ENCODE measurements at places on chromosomes 3 and 15.
A peak's percentile ranks its signal among the peaks of the same experiment; 100 is the strongest.

DNA sequence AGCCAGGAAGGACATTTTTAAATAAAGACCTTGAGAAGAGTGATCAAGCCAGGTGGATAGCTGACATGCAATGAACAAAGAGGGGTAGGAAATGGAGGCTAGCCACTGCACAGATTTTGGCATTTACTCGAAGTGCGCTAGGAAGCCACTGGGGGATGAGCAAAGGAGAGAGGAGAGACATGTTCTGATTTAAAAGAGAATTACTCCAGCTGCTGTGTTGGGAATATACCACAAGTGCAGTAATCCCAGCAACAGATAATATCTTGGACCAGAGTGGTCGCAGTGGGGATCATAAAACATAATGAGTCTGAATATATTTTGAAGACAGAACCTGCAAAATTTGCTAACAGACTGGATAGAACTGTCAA lies 19.9 kb downstream of the KPNA4 start:
- DNase-seq = no peak

- DNase-seq = no peak
These were observed 207.0 kb upstream of the NSMCE3 start for GRCh38 chr15:29476503-29477080.

- no peak for DNase-seq
These were observed 222.7 kb downstream of the EFHB start for GRCh38 chr3:19711160-19711782.

DNA sequence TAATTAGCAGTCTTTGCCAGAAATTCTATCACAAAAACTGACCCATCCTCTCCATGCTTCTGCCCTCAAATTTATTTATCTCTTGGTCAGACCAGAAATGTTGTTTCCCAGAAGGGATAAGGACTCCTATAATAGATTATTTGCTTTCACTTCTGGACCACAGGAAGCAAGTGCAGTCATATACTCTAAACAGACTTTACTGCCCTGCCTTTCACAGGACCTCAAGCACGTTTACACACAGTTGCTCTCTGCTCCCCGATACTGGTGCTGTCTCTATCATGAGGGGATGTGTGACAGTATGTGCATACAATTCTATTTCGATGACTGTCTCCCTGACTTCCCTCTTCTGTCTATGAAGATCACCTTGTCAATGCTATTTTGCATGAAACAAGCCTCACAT lies 205.5 kb upstream of the TGFBR2 start:
- peak; percentile 28 for DNase-seq

GRCh38 chr3:50130436-50130835 lies 24.7 kb upstream of the SEMA3F start:
- no peak for DNase-seq

DNA sequence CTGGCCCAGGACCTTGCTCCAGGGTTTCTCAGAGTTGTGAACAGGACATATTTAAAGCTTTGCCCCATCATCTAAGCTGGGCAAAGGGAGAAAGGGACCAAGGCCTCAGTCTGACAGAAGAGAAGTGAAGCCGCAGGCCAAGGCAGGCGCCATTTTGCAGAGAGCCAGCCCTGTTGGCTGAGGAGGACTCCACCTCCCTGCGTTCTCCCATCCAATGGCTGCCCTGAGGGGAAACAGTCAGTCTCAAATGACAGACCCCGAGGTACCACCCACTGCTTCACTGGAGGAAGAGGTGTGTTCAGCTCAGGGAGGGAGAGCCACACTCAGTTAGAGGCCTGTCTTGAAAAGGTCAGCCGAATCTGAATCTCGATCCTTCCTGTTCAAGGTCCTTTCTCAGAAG lies 86.1 kb downstream of the ADAMTS17 start:
- no peak for DNase-seq

- DNase-seq = no peak
These were observed 25.5 kb upstream of the APOD start for GRCh38 chr3:195609229-195609628.

DNA sequence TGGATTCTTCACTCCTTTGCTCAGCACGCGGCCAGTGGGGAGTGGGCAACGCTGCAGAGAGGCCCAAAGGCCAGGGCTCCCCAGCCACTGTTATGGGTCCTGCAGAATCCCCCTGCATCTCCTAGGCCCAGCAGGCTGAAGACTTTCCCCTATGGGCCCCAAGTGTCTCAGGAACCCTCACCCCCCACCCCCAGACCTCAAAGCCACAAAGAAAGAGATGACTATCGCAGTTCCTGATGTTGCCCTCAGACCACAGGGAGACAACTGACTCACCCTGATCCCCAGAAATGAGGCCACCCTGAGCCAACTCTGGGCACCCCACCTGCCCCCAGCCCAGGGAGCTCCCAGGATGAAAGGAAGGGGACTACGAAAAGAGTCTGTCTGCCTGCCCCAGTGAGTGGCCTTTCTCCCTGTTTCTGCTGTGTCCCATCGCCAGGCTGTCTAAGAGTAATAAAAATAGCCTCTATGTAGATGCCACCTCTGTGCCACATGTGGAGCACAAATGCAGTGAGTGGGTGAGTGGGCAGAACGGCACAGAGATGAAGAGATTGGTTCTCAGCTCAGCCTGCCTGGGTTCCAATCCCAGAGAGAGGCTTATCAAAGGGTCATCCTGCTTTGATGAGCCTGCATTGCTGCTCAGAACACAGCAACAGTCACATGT lies 283.0 kb downstream of the UACA start:
- DNase-seq = no peak

GRCh38 chr15:50979041-50979440 lies 70.6 kb downstream of the AP4E1 start:
- DNase-seq = peak; percentile 69

- peak; percentile 23 for DNase-seq
These were observed 92.7 kb downstream of the PEAK1 start for GRCh38 chr15:77327168-77327567.

GRCh38 chr15:60721257-60721626 lies 242.3 kb upstream of the ICE2 start:
- no peak for DNase-seq

DNA sequence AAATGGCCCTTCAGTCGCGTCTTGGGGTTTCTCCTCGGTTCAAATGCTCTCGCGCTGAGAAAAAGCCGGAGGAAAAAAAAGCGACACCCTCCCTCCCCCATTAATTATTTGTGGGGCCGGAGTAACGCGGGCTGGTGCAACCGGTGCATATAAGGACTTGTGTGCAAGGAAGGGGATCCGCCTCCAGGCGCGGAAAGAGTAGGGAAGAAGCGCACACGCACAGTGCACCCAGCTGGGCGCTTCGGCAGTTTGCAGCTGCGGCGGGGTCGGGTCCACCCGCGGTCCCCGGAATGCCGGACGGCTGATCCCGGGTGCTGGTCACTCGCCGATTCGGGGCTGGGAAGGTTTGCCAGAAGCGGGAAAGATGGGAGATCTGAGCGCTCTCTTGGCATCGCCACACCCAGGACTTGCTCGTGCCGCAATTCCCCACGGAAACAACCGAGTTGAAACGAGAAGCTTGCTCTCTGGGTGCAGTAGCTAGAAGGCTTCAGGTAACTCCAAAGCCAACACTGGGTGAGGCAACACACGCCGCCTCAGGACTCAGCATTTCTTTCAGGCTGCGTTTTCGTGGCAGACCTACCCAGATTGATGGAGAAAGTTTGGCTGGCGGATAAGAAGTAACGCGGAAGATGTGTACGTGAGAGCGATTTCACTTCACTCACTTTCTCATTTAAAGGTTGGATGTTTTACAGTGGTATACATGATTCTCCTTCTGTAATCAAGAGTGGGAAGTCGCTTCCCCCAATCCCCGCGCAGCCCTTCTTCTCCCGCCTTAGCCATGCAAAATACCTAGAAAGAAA lies 720 bp upstream of the TNIK start:
- peak; percentile 81 for DNase-seq

DNA sequence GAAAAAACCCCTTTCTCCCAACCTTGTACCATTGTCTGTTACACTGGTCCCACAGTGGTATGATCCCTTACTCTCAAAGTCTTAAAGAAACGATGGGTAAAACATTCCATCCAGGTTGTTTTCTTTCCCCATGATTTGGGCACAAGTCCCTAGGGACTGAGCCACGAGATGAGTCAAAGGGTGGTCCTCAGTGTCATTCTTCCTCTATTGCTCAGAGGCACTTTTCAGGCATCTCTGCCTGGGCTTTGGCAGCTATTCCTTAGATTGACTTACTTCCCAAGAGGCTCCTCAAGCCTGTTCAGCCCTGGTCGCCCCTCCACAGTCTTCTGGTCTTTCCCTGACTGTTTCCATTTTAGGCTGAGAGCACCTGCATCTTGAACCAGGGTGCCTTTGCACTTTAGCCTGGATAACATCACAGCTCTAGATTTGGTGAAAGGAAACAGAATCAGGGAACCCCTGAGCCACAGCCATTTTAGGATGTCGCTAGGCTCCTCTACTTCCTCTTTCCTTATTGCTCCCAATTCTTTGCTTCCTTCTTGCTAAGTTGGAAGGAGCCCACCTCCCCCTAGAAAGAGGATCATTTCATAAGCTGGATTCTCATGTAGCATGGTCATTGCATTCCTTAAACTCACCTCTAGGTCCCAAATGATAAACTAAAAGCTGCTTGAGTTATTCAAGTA lies 131.0 kb upstream of the TPRG1 start:
- peak; percentile 3 for DNase-seq

- DNase-seq = no peak
These were observed 26.0 kb upstream of the SEC62 start for GRCh38 chr3:169940470-169941181.

GRCh38 chr3:69161587-69162307 lies 39.4 kb upstream of the LMOD3 start:
- DNase-seq = peak; percentile 63

DNA sequence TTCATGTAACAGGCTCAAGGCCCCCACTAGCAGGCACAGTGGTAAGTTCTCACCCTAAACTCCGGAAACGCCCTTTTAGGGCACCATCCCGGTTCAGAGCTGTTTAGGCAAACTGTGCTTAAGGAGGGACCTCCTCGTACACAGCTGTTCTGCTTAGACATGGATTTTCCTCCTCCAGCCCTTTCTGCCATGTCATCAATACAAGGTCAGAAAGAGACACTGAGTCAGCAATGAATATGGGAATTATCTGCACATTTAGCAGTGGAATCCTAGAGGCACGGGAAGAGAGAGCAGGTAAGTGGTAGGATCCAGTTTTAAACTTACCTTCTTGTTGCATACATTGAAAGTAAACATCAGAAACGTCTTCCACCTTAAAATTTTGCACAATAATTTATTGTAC lies 107.3 kb downstream of the KCNAB1 start:
- DNase-seq = no peak

Measured in EH (cell line).